Activated T-helper 2 cell treated with anti-CD3 and anti-CD28 coated beads, Interferon-gamma antibody, Interleukin-2, Interleukin-4, amounts not matched to agents 10 μg/mL and 5 μg/mL and 100 μg/mL, durations not matched to agents 14 hours and 24 hours and 36 hours (primary cell): ENCODE measurements at places on chromosomes 3 and 15. TPM values are rescaled to one million over a fixed set of nuclear protein-coding genes. Genes with fewer than 3 reads are reported as not detected.

GRCh38 chr3:69842351-69842750 lies 103.1 kb downstream of the MITF start:
- no peaks in the 10 kb centered on the region for H3K4me1 ChIP-seq
- H3K36me3 ChIP-seq: no peaks in the 10 kb centered on the region
- DNase-seq: no peak
- no peaks in the 10 kb centered on the region for H3K27me3 ChIP-seq

DNAJA4 gene
- total RNA-seq: 57.4 and 60.0 TPM in 2 replicates

- H3K4me3 ChIP-seq: no peak overlapping the region
- H3K27ac ChIP-seq: no peak overlapping the region
- no peaks in the 10 kb centered on the region for H3K36me3 ChIP-seq
- DNase-seq: no peak
- no peaks in the 10 kb centered on the region for H3K4me1 ChIP-seq
These were observed 350.5 kb downstream of the EPHB1 start for GRCh38 chr3:135145581-135145980.

GRCh38 chr15:48059791-48060190 lies 61.0 kb upstream of the SLC24A5 start:
- H3K4me3 ChIP-seq: no peak overlapping the region
- no peaks in the 10 kb centered on the region for H3K27me3 ChIP-seq
- H3K4me1 ChIP-seq: peaks cover 6% of the 10 kb centered on the region
- H3K27ac ChIP-seq: no peak overlapping the region
- H3K36me3 ChIP-seq: no peaks in the 10 kb centered on the region

DNA sequence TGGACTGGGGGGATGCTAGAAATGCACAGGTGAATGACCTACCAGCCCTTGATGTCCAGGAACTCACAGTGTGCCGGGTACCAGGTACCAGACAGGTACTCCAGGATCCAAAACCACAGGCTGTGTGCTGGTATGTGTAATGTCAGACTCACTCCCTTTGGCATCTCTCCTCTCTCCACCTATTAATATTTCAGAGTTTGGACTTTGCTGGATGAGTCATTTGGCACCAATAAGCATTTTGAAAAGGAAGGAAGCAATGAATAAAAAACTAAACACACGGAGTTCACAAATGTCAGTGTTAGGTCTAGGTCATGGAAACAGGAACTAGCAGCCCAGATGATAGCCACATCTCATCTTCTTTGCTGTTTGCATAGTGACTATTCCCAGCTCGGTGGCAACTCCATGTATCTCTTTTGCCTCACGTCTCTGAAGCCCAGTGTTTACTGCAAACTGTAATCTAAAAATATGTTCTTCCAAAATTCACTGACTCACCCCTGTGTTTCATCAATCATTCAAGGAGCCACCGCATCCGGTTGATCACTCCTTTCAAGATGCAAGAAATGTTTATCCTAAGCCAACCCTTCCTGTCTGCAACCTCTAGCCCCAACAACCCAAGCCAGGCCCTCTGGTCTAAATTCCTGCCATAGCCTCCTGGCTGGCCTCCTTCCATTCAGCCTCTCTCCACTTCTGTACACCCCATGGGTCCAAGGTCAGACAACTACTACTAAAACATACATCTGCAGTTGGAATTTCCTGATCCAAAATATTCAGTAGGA lies 8.4 kb downstream of the ITGB5 start:
- peak overlapping the region; percentile 20 for H3K4me3 ChIP-seq
- no peaks in the 10 kb centered on the region for H3K36me3 ChIP-seq
- H3K27ac ChIP-seq: peak overlapping the region; percentile 56
- H3K27me3 ChIP-seq: peaks cover 36% of the 10 kb centered on the region

DNA sequence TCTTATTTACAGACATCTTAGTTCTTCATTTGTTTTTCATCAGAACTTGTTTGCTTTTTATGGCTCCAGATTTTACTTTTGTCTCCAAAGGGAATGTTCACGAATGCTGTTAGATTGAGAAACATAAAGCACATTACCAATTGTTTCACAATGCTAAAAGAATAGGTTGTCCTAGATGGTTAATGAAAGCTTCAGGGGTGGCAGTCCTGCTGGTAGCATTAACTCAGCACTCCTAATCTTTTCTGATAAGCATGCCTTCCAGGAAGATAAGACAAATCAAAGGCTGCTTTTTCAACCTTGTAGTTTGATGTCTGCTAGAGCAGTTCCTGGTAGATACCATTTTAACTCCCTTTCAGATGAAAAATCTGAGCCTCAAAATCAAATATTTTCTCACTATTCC lies 619.4 kb downstream of the PYDC2 start:
- DNase-seq: no peak
- H3K4me3 ChIP-seq: no peak overlapping the region
- H3K4me1 ChIP-seq: no peaks in the 10 kb centered on the region

- no peak overlapping the region for H3K4me3 ChIP-seq
- DNase-seq: no peak
- H3K4me1 ChIP-seq: no peaks in the 10 kb centered on the region
- H3K27ac ChIP-seq: no peak overlapping the region
- H3K36me3 ChIP-seq: no peaks in the 10 kb centered on the region
These were observed 117.7 kb upstream of the GOLGA6L6 start for GRCh38 chr15:20659265-20659664.

DNA sequence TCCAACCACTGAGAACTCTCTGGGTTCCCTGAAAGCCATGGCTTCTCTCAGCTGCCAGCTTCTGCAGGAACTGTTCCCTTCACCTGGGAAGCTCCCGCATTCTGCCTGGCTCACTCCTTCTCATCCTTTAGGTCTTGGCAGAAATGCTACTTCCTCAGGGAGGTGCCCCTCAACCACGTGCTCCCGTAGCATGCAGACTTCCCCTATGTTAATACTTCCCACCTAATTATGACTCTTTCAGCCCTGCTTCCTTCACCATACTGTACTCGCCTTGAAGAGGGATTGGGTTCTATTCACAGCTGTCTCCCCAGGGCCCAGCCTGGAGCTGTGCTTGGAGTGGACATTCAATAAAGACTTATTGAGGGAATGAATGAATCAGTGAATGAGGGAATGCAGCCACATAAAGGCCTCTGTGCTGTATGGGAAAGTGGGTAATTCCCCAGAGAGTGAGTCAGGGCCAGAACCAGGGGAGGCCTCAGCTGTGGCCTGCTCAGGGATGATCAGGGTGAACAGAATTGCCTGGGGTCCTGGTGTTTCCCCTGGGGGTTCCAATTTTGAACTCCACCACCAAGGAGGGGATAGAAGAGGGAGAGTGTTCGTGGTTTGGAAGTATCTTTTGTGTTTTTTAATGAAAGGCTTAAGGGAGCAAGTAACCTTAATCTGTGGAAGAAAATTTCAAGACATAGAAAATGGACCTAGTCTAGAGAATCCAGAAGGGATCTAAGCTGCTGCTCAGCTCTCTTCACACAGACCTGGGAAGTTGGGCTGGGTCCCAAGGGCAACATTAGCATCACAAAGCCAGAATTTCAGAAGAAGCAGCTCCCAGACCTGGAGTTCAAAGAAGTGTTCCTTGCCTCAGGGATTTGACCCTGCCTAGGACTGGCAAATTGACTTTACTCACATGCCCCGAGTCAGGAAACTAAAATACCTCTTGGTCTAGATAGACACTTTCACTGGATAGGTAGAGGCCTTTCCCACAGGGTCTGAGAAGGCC lies 14.6 kb upstream of the FAM107A start:
- H3K27me3 ChIP-seq: peaks cover 29% of the 10 kb centered on the region
- no peak for DNase-seq
- H3K4me1 ChIP-seq: no peaks in the 10 kb centered on the region

DNA sequence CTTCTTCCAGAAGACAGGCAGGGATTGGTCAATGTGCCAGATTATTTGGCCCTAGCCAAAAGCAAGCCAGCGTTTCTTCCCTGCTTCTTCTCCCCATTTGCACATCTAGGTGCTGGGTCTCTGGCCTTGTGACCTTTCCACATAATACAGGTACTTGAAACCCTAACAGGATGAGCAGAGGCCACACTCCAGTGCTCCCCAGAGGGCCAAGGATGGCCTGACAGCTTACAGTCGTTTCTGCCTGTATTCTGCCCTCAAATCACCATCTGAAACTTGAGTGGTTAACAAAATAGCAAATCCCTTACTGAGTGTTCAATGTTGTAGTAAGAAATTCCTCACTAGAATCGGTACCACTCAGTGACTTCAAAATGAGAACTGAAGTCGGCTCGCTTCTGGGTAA lies 29.1 kb downstream of the MKRN2 start:
- no peak for DNase-seq
- H3K4me1 ChIP-seq: no peaks in the 10 kb centered on the region
- no peaks in the 10 kb centered on the region for H3K27me3 ChIP-seq
- no peak overlapping the region for H3K4me3 ChIP-seq

DNA sequence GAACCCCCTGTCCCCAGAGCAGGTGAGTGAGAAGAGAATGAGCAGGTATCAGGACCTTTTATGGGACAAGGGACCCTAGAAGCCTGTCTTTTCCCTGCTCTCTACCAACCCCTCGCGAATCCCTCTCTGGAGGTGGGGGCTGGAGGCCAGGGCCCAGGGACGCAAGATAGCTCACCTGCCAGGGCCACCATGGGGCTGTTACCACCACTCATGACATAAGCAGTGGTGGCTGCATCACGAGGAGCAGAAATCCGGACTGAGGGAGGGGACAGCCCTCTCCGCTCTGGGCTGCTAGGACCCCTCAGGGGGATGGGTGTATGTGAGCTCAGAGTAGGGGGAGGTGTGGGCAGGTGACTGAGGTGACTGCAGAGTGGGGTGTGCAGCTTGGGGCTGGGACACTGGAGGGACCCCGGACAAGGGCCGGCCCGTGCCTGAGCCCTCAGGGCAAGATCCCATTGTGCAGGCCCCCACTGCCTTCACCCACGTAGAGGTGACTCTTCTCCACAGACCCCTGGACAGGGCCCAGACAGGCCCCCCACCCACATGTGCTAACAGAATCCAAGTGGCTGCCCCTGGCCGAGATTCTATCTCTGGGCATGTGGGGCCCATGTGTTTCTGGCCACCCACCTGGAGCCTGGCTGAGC lies 190.6 kb downstream of the TBC1D2B start:
- H3K4me1 ChIP-seq: no peaks in the 10 kb centered on the region
- H3K4me3 ChIP-seq: no peak overlapping the region
- H3K27ac ChIP-seq: no peak overlapping the region
- H3K27me3 ChIP-seq: no peaks in the 10 kb centered on the region
- no peaks in the 10 kb centered on the region for H3K36me3 ChIP-seq

GRCh38 chr15:72852273-72852672 lies 68.7 kb upstream of the ADPGK start:
- H3K36me3 ChIP-seq: no peaks in the 10 kb centered on the region
- no peak for DNase-seq
- H3K27me3 ChIP-seq: peaks cover 11% of the 10 kb centered on the region

- H3K27me3 ChIP-seq: peaks cover 8% of the 10 kb centered on the region
- H3K4me1 ChIP-seq: peaks cover 27% of the 10 kb centered on the region
- H3K27ac ChIP-seq: no peak overlapping the region
- H3K36me3 ChIP-seq: no peaks in the 10 kb centered on the region
- DNase-seq: no peak
These were observed 32.4 kb downstream of the CD200R1L start for GRCh38 chr3:112814266-112814665.

- H3K27ac ChIP-seq: no peak overlapping the region
- DNase-seq: no peak
- no peaks in the 10 kb centered on the region for H3K36me3 ChIP-seq
- no peak overlapping the region for H3K4me3 ChIP-seq
- peaks cover 2% of the 10 kb centered on the region for H3K4me1 ChIP-seq
These were observed 4.1 kb upstream of the TGM5 start for GRCh38 chr15:43270676-43271306.

TFDP2 gene
- 36.7 and 37.2 TPM in 2 replicates for total RNA-seq

DNA sequence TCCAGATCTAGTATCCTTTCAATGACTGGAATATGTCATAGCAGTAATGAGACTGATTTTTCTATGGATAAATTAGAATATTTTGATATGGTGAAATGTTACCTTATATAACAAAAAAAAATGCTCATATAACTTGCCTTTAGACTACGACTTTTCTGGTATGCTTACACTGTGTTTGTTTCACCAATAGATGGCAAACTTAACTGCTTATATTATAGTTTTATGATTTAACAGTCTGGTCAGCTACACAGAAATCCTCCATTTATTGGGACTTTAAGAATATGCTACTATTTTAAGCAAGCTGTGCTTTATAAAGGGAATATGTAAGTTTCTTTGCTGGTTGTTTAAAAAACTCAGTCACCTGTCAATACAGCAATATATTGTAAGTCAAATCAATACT lies 205.6 kb downstream of the VGLL3 start:
- no peak overlapping the region for H3K4me3 ChIP-seq
- H3K4me1 ChIP-seq: no peaks in the 10 kb centered on the region
- no peaks in the 10 kb centered on the region for H3K36me3 ChIP-seq
- no peak for DNase-seq
- H3K27ac ChIP-seq: no peak overlapping the region

DNA sequence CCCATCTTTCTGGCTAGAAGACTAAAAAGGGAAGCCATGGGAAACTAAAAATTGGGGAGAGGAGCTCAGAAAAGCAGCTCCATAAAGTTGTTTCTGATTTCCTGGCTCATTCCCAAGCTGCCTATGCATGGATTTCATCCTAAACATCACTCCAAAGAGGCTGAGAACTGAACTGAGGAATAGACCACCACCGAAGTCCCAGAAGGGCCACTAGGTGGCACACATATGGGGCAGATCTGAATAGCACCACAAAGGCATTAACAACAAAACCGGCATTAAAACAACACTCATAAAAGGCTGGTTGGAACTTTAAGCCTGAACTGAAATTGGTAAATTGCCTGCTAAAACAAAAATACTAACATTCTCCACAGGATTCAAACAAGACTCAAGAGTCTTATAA lies 106.3 kb downstream of the PLD1 start:
- no peak overlapping the region for H3K4me3 ChIP-seq
- no peak for DNase-seq
- no peak overlapping the region for H3K27ac ChIP-seq
- no peaks in the 10 kb centered on the region for H3K36me3 ChIP-seq
- peaks cover 29% of the 10 kb centered on the region for H3K27me3 ChIP-seq
- no peaks in the 10 kb centered on the region for H3K4me1 ChIP-seq

GPR27 gene
- 0.62 and 0.94 TPM in 2 replicates for total RNA-seq
